Activated CD4-positive, alpha-beta memory T cell treated with anti-CD3 and anti-CD28 coated beads, Interleukin-2, amount 10 ng/mL, durations not matched to agents 7 days and 5 days (primary cell): ENCODE measurements at places on chromosomes 3 and 15. TPM values are rescaled to one million over a fixed set of nuclear protein-coding genes. Genes with fewer than 3 reads are reported as not detected.

RTP4 gene
- 23.2 TPM for total RNA-seq

BFSP2 gene
- total RNA-seq: 0.55 TPM

NEK10 gene
- total RNA-seq: 0.35 TPM

ARRDC4 gene
- 0.13 TPM for total RNA-seq

WNT7A gene
- total RNA-seq: not detected

MUC4 gene
- 0.15 TPM for total RNA-seq

PLSCR4 gene
- 0.20 TPM for total RNA-seq

NR2E3 gene
- total RNA-seq: not detected

CCR3 gene
- 1.9 TPM for total RNA-seq

RPP25 gene
- 5.0 TPM for total RNA-seq

RYR3 gene
- not detected for total RNA-seq
